ENCODE measurements at places on chromosomes 5 and 9. TPM values are rescaled to one million over a fixed set of nuclear protein-coding genes. Genes with fewer than 3 reads are reported as not detected.
A peak's percentile ranks its signal among the peaks of the same experiment; 100 is the strongest.

DNA sequence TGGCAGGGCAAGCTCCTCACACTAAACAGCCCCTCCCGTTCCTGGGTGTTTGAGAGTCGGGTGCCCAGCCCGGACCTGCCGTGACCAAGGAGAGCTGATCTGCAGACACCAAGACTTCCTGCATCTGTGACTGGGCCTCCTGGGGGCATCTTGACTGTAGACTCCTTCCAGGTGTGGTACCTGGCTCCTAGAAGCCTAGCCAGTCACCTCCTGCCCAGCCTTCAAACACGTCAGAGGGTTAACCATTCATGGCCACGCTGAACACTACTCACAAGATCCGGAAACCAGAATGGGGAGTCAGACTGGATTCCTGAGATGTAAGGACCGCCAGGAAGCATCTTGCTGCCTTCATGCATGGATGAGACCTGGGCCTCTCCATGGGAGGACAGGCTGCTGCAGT is 3.7 kb upstream of the LCN2 start:
- DNase-seq, result no peak
- no peak overlapping the region for H3K4me3 ChIP-seq
- peaks cover 37% of the 10 kb centered on the region for H3K27me3 ChIP-seq
- H3K27ac ChIP-seq, result no peak overlapping the region

The CDH10 gene
- total RNA-seq, result 0.24 TPM

- no peak overlapping the region for H3K27ac ChIP-seq
- H3K36me3 ChIP-seq, result no peaks in the 10 kb centered on the region
- H3K4me3 ChIP-seq, result no peak overlapping the region
- peaks cover 30% of the 10 kb centered on the region for H3K4me1 ChIP-seq
- no peaks in the 10 kb centered on the region for H3K27me3 ChIP-seq
Observed at GRCh38 chr5:87245451-87245850, 22.2 kb upstream of the RASA1 start.

The KIAA1958 gene
- total RNA-seq, result 8.7 TPM

- H3K27ac ChIP-seq, result peak overlapping the region; percentile 62
- H3K36me3 ChIP-seq, result peaks cover 14% of the 10 kb centered on the region
- H3K4me1 ChIP-seq, result peaks cover 50% of the 10 kb centered on the region
- peak; percentile 48 for DNase-seq
- H3K27me3 ChIP-seq, result no peaks in the 10 kb centered on the region
Observed at GRCh38 chr5:54460181-54460919, 4.9 kb downstream of the HSPB3 start.

The CCDC180 gene
- total RNA-seq, result 1.1 TPM

All from HFFc6 (cell line).